ENCODE measurements at places on chromosomes 7 and 10. TPM values are rescaled to one million over a fixed set of nuclear protein-coding genes. Genes with fewer than 3 reads are reported as not detected.

The SPDYE1 gene
- 7.3 TPM for total RNA-seq

The CDNF gene
- 14.1 TPM for total RNA-seq

The ALOX5 gene
- 18.5 TPM for total RNA-seq

DNA sequence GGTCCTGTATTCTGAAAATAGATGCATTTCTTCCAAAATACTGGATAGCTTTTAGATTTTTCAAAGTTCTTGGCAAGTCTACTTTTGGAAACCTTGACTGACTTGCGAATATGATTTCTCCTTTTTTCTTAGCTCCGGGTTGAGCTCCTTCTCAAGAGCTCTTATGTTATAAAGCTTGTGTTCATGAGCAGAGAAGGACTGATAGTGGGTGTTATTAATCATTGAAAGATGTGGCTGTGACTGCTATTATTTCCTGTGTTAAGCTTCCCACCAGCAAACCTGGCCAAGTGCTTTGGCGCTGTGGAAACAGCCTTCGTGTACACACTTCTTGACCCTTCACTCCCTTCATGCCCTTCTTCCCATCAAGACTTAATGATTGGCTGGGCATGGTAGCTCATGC is 98.2 kb downstream of the KIAA1217 start:
- DNase-seq: no peak

- no peak for DNase-seq
Observed at GRCh38 chr10:116538456-116538855, 7.3 kb upstream of the PNLIP start.

- DNase-seq: no peak
Observed at GRCh38 chr10:117626228-117626627, 83.7 kb downstream of the EMX2 start.

- no peak for DNase-seq
Observed at GRCh38 chr7:38147005-38147404, 31.0 kb upstream of the STARD3NL start.

- no peak for DNase-seq
Observed at GRCh38 chr7:150966002-150966401, 12.1 kb downstream of the KCNH2 start.

All from testis (tissue), 5 donors.